NCI-H748 treated with DMSO at 0.1 percent for 48 hours (cell line): ENCODE measurements at places on chromosomes 1 and 21.

DNA sequence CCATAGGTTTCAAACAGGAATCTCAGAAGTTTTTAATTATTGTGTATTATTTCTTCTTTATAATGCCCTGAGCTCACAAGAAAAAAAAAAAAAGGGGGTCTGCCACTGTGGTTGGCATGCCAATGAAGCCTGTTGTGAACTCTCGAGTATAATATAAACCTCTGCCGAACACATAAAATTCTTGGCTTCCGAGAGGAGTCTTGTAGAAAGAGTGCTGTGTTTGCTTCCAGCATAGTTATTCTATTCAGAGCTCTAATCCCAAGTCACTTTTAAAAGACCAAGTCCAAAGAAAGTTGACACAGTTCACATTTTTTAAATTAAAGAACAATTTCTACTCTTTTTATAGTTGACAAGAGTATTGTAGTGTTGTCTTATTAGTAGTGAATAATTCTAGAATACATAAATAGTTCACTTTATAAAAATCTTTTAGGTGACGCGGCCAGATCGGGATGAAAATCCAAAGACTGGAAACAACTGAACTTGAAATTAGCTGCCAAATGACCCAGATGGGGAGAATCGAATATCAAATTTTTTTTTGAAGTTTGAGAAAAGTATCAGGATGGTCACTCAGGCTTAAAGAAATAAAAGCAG, 293.2 kb downstream of the DUSP10 start:
- no peak for DNase-seq

DNA sequence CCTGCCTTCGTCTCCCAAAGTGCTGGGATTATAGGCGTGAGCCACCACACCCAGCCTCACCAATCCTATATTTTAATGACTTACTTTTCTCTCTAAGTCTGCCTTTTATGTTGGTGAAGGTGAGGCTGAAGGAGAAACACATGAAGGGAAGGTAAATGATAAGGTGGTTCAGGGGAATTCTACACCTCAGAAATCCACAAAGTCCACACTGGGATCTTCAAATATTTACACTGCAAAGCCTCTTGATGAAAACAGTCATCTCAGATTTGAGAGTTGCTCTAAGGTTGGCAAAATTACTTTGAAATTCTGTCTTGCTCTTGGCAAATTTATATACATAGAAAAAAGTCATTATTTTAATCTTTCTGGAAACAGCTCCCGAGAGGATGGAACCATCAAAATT, 42.0 kb upstream of the CACHD1 start:
- DNase-seq, result no peak

GRCh38 chr1:10507111-10507879, 32.5 kb downstream of the PEX14 start:
- DNase-seq, result peak; percentile 83

DNA sequence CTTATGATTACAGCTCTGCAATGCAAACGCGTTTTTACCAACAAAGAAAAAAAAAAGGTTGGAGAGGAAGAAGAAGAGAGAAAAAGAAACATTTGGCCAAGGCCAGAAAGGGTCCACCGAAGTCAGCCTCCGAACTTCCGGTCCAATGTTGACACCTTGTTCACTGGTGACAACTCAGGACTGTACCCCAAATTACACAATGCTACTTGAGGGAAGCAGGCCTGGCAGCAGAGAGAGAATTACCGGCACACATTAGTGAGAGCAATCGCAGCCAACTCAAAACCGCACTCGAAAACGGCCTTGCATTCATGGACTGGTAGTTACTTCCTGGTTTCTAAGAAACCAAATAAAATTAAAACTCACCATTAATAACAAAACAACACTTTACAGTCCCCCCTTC, 652.5 kb downstream of the KIF26B start:
- DNase-seq, result no peak

DNA sequence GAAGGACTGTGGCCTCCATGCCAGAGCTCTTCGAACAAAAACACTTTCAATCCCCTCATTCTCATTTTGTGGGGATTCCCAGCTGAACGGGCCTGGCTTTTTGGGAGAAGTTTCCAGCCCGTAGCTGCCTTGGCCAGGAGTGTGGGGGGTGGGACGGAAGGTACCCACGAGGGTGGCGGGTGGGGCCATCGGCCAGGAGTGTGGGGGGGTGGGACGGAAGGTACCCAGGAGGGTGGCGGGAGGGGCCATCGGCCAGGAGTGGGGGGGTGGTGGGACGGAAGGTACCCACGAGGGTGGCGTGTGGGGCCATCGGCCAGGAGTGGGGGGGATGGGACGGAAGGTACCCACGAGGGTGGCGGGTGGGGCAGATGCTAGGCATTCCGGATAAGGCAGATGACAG, 71.7 kb upstream of the ZBTB18 start:
- DNase-seq, result no peak

- no peak for DNase-seq
Observed at GRCh38 chr1:60571811-60572210, 498.2 kb upstream of the C1orf87 start.

- DNase-seq, result no peak
Observed at GRCh38 chr21:42563261-42563660, 49.6 kb downstream of the SLC37A1 start.

- no peak for DNase-seq
Observed at GRCh38 chr1:92804721-92805201, 19.9 kb upstream of the EVI5 start.

DNA sequence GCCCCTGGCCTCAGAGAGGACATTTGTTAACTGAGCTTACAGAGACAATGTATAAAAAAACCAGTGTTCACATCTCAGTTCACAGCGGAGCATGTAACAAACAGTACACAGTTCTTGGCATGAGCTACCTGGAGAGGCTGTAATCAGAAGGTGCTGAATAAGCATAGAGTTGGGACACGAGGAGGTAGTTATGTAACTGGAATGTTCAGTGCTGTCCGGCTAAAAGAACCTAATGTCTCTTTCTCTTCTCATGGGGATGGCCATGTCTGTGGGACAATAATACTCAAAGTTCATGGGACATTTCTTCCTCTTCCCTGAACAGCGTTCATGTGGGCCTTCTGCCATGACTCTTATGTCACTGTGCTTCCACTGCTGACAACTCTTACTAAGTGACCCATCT, 17.2 kb upstream of the STX12 start:
- no peak for DNase-seq

- no peak for DNase-seq
Observed at GRCh38 chr1:234721476-234722269, 111.7 kb upstream of the IRF2BP2 start.

DNA sequence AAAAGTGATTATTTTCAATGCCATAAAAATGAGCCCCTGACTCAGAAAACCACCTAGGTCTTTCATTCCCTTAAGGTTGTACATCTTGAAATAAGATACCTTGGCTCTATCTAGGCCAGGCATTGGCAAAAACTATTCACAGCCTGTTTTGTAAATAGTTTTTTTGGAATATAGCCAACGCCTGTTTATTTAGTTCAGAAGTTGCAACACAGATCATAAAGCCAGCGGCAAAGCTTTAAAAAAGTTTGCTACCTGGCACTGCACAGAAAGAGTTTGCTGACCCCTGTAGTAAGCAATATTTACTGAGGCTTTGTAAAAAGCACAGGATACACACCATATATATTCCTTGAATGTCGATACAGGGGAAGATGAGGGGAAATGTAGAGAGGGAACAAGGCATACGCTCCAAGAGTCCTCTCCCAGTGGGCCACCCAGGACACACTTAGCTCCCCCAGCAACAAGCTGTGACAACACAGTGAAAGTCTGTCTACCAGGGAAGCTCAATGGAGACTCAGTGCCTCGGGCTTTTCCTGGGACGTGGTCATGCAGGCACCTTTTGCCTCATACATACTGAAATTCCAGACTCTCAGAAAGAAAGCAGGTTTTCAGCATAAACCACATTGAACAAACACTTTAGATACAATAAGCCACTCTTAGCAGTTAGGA, 20.5 kb downstream of the TARBP1 start:
- DNase-seq, result no peak
